ENCODE measurements at places on chromosomes 6 and 20.

GRCh38 chr6:6543181-6543879 is 45.2 kb upstream of the LY86 start:
- DNase-seq: no peak

DNA sequence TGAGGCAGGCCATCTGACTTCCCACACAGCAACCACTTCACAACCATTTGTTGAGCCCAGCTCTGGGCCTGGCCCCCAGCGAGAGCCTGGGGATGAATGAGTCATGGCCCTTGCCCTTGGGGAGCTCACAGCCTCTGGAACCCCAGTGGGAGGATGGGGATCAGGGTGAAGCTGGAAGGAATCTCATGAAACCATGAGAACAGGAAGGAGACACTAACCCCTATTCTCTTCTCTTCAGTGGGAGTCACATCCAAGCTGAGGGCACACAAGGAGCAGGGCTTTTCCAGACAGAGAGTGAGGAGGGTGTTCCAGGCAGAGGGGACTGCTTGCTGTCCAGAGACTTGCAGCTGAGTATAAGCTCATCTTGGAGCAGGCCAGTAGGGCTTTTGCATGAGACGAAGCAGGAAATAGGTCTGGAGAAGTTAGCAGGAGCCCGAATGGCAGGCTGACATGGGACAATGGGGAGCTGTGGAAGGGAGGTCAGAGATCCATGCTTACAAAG is 7.5 kb downstream of the FOXS1 start:
- no peak for DNase-seq

- no peak for DNase-seq
These were observed 117.4 kb upstream of the FRMD1 start for GRCh38 chr6:168196385-168196860.

DNA sequence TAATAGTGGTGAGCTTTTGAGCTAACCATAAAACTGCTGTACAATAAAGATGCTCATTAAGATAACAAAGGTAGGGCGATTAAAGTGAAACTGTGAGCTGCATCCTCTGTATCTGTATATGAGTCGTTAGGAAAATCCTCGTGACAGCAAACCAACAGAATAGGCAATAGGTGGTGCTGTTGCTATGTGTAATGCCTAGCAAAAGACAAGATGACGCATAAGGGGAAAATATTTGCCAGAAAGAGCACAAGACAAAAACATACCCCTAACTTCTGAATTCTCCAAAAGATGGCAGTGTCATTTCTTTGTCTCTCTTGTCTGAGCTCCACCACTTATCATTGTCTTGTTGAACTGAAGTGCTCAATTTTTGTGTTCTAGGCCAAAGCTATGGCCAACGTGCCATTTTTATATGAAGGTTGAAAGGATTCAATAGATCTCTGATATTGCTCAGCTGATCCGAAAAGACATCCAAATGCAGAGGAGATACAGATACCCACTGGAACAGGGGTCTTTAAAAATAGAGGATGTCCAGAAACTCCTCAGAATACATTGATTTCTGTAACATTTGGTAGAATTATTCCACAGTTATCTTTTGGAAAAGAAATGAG is 56.3 kb upstream of the ANKEF1 start:
- DNase-seq: peak; percentile 51

- DNase-seq: no peak
These were observed 245 bp downstream of the SRC start for GRCh38 chr20:37346236-37346534.

DNA sequence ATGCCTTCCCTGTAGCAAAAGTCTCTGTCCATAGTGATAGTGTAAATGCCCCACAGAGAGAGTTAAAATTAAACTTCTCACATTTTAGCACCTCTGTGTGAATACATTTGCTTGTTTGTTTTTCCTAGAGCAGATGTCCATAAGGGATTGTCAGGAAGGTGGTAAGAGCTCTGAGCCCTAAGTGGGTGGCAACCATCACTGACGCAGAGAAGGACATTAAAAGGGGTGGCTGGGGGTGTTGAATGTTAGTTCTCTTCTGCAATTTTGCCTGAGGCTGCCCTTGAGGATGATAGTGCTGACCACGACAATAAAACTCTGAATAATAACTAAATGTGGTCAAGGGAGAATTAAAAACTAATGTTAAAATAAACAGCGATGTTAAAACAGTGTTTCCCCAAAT is 174.3 kb upstream of the ID4 start:
- DNase-seq: no peak

- DNase-seq: no peak
These were observed 269.8 kb downstream of the CDC5L start for GRCh38 chr6:44657206-44657819.

Measured in stimulated activated naive B cell treated with anti-CD40 and anti-IgM and Interleukin-4, amounts not matched to agents 10 μg/mL and 1 μg/mL and 100 μg/mL, for 72 hours (primary cell).